ENCODE measurements at places on chromosomes 4 and X.

- H3K4me3 ChIP-seq = no peak overlapping the region
- peaks cover 52% of the 10 kb centered on the region for H3K36me3 ChIP-seq
- H3K27ac ChIP-seq = peak overlapping the region; percentile 60
- no peak for DNase-seq
Measured at GRCh38 chr4:70818173-70818855, 21.4 kb downstream of the GRSF1 start.

DNA sequence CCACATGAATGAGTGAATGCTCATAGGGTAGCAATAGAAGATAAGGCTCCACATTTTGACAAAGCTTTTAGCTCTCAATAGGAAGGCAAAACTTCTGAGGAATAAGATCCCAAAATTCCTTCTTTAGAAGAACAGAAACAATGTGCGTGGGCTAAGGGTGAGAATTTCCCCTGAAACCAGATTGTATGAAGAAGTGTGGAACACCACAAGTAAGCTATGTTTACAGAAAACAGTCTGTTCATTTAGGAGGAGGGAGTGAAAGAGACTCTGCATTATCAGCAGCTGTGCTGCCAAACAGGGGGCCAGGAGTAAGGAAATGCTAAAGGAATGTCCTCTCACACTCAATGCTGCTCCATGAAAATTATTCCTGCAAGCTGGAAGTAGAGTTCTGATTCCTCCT lies 851.6 kb downstream of the CENPC start:
- H3K4me3 ChIP-seq = no peak overlapping the region
- no peaks in the 10 kb centered on the region for H3K36me3 ChIP-seq
- no peak for DNase-seq
- no peak overlapping the region for H3K27ac ChIP-seq
- H3K27me3 ChIP-seq = no peaks in the 10 kb centered on the region

DNA sequence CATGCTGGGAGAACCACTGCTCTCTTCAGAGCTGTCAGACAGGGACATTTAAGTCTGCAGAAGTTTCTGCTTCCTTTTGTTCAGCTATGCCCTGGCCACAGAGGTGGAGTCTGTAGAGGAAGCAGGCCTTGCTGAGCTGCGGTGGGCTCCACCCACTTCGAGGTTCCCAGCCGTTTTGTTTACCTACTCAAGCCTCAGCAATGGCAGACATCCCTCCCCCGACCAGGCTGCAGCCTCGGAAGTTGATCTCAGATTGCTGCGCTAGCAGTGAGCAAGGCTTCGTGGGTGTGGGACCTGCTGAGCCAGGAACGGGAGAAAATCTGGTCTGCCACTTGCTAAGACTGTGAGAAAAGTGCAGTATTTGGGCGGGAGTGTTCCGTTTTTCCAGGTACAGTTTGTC lies 118.9 kb downstream of the SLC10A6 start:
- H3K27ac ChIP-seq = no peak overlapping the region
- no peak for DNase-seq
- peaks cover 2% of the 10 kb centered on the region for H3K27me3 ChIP-seq
- no peak overlapping the region for H3K4me3 ChIP-seq

DNA sequence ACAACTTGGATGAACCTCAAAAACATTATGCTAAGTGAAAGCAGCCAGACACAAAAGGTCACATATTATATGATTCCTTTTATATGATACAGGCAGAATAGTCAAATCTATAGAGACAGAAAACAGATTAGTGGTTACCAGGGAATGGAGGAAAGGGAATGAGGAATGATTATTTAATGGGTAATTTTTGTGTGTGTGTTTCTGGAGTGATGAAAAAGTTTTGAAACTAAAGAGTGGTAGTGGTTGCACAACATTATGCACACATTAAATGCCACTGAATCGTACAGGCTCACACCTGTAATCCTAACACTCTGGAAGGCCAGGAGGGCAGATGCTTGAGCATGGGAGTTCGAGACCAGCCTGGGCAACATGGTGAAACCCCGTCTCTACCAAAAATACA lies 19.6 kb upstream of the SOD3 start:
- no peak for DNase-seq
- peaks cover 27% of the 10 kb centered on the region for H3K27me3 ChIP-seq
- no peak overlapping the region for H3K4me3 ChIP-seq
- no peaks in the 10 kb centered on the region for H3K4me1 ChIP-seq
- H3K36me3 ChIP-seq = no peaks in the 10 kb centered on the region

DNA sequence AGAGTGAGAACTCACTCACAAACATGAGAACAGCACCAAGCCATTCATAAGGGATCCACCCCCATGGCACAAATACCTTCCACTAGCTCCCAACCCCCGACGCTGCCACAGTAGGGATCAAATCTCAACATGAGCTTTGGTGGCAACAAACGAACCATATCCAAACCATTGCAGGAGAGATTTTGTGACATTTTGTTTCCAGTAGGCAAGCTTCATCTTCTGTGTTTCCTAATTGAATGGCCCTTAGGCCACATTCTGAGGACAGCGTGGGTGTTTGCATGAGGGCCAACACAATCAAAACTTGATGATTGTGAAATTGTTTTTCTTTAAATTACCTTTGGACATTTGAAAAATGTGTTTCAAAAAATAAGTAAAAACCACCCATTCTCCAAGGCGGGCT lies 102.6 kb upstream of the LNX1 start:
- no peaks in the 10 kb centered on the region for H3K36me3 ChIP-seq
- peaks cover 32% of the 10 kb centered on the region for H3K27me3 ChIP-seq
- DNase-seq = no peak
